Stimulated activated CD8-positive, alpha-beta memory T cell treated with anti-CD3 and anti-CD28 coated beads, Interleukin-15, amount 100 ng/mL, for 4 hours (primary cell): ENCODE measurements at places on chromosomes 7 and 10.

- DNase-seq: no peak
Observed at GRCh38 chr10:102409604-102410428, 8.8 kb downstream of the PSD start.

DNA sequence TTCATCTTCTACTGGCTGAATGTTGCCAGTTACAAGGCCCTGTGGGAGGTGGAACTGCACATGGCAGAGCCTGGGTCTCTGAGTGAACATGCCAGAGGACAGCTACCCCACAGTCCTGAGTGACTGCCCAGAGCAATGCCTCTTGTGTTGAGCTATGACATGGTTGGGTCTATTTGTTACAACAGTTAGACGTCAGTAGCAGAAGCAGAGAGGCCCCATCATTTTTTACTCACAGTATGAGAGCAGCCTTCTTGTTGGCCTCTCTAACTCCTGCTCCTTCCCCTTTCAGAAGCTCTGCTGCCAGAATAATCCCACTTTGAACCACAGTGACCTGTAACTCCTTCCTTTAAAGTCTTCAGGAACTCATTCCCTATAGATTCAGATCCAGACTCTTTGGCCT is 30.8 kb upstream of the NRP1 start:
- DNase-seq: no peak

DNA sequence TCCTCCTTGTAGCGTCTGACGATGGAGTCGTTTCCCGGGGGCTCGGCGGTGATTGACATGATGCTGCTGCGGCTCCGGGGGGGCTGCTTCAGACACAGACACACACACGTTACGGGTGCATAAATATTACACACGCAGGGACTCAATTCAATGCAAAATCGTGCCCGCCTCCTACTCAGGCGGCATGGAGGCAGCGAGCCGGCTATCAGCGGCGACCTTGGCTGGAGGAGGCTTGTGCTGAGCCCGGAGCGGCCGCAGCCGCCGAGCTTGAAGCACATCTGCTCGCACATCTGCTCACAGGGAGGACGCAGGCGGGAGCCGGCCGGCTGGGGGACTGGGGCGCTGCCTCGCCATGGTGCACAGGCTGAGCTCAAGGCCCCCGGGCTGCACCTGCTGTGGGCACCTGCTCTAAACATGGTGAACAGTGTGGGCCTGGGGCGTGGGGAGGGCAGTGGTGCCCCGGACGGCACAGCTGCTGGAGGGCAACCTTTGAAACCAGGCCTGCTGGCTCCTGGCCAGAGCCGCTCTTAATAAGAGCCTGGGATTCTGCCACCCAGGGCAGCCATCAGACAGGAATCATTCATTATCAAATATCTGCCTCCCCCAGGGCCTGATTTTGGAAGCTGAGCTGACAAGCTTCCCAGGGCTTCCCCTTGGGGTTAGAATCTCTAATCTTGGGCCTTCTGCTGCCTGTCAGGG is 84.7 kb upstream of the GNA12 start:
- no peak for DNase-seq

DNA sequence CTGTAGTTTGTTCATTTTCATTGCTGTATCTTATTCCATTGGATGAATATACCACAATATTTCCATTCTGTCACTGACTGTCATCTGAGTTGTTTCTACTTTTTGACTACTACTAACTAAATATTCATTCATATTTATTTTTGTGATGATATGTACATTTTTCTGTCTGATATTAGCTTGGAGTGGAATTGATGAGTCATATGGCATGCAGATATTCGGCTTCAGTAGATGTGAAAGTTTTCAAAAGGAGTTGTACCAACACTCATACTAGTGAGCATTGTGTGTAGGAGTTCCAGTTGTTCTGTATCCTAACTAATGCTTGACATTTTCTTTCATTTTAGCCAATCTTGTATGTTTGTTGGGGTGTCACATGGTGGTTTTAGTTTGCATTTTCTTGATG is 7.7 kb downstream of the RUNDC3B start:
- DNase-seq: no peak

DNA sequence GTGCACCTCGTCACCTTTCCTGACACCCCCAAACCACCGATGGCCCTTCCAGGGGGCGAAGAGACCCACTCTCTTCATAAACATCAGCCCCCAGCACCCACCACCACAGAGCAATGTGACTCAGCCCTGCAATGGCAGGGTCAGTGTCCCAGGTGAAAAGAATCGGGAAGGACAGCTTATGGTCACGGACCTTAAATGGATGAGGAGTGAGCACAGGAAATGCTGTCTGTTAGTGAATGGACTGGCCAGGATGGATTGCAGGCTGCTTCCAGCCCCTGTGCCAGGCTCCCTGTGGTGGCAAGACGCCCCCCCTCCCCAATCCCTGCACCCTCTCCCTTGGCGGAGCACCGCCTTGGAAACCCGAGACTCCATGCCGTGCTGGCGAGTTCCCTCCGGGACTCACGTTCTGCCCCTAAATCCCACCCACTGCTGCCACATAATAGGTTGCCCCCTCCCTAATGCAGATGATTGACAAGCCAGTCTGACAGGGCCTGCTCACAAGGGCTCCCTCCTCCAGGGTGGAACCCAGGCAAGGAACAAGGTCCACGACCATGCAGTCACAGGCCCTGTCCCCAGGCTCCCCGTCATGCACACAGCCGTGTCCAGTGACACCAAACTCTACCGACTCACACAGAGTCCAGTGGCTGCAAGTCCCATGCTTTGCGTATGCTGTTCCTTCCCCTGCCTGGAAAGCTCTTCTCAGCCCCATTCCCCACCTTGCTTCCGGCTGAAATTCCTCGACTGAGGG is 7.3 kb downstream of the ASB13 start:
- no peak for DNase-seq

- DNase-seq: no peak
Observed at GRCh38 chr7:139651308-139651707, 126.5 kb downstream of the HIPK2 start.
